HCT116 (cell line): ENCODE measurements at places on chromosomes 4 and X.

- no peak for DNase-seq
These were observed 436.1 kb downstream of the PCDH7 start for GRCh38 chr4:31156221-31156620.

GRCh38 chrX:75038925-75039324 lies 113.7 kb upstream of the NEXMIF start:
- peak; percentile 8 for DNase-seq

DNA sequence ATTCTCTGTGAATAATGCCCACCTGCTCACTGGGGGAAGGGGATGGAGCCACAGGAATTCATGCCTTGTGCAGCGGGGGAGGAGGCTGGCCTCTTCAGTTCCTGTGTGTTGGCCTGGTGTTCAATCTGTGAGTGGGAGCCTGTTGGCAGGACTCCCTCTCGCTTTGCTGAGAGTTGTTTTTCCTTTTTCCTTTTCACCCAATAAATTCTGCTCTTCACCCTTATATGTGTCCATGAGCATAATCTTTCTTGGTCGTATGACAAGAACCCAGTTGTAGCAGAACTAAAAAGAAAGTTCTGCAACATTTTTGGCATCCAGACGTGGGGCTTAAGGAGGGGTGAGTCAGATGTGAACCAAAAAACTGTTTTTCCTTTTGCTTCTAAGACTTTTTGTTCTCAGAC lies 235.2 kb upstream of the HDX start:
- no peak for DNase-seq

- DNase-seq = peak; percentile 51
These were observed 47.9 kb upstream of the RGN start for GRCh38 chrX:47030339-47030738.

GRCh38 chr4:27000820-27001219 lies 140.2 kb downstream of the STIM2 start:
- no peak for DNase-seq

GRCh38 chr4:145177511-145177905 lies 2.9 kb downstream of the OTUD4 start:
- DNase-seq = no peak

- no peak for DNase-seq
These were observed 78.8 kb downstream of the TMEM47 start for GRCh38 chrX:34578237-34578636.

DNA sequence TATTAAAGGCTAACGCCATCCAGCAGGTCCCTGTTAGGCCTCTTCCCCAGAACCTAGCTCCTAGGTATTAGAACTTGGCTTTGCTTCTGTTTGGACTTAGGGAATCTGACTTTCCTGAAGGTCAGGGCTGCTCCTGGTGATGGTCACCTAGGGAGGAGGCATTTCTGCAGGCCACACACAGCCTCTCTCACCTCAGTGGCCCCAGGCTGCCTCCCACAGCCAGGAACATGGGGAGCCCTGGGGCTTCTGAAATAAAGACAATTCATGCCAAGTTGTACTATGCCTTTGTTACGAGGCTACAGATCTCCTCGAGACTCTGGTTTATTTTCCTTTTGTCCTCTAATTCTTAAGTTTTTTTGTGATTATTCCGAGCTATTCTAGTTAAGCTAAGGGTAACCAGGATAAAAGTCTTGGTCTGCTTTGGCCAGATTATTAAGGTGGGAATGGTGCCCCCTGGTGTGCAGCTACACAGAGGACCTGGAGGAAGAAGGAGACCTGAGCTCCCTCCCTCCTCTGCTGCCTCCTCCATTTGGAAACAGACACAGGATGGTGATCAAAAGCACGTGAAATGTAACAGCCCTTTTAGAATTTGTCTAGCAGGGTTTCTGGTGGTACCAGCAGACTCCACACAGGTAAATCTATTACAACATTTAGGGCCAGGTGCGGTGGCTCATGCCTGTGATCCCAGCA lies 131.0 kb downstream of the DCLK2 start:
- peak; percentile 49 for DNase-seq

DNA sequence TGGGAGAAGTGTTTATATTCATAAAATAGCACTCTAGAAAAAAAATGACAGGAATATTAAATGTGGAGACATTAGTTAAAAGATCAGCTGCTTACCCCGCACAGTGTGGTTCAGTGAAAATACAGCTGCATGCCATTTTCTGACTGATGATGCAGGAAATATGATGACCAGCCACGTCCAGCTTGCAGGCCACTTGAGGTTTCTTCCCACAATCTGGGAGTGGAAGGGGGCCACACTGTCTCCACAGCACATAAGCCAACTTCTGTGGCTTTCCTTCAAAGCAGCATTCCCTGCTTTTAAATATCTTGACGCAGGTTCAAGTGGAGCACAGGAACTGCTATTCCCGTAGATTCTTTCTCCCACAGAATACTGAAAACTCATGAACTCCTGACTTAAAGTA lies 173.4 kb upstream of the GALNT7 start:
- no peak for DNase-seq

DNA sequence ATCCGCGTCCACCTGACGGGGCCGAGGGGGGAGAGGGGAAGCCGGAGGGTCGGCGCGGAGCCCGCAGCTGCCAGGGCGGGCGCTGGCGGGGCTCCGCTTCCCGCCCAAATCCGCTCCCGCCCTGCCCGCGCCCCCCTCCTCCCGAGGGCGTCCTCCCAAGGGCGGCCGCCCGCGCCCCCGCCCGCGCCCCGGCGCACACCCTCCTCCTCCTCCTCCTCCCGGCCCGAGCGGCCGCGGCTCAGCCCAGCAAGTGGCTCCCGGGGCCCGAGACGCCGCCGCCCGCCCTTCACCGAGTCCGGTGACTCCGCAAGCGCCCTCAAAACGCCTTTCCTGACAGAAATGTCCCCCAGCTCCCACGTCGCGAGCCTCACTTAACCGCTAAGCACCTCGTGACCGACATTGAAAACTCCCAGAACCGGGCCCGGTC lies 487 bp downstream of the HMGB2 start:
- DNase-seq = no peak

GRCh38 chrX:1506916-1507315 lies 30.1 kb downstream of the P2RY8 start:
- no peak for DNase-seq

DNA sequence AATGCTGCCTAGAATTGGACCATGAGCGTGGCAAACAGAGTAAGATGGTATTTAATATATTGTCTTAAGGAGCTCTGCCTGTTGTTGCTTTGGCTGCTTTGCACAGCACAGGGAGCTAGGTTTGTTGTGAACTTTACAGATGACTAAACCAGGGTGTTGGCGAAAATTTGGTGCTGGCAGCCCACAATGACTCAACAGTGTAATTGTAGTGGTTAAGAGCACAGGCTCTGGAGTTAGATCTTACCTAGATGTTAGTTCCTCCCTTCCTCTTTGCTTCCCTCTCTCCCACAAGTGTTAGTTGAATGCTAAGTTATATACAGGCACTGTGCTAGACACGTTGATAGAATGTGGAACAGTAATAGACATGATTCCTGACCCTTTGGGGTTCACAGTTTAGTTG lies 128.9 kb upstream of the TRPC5 start:
- DNase-seq = no peak

GRCh38 chrX:151458824-151459223 lies 61.8 kb downstream of the VMA21 start:
- DNase-seq = no peak

DNA sequence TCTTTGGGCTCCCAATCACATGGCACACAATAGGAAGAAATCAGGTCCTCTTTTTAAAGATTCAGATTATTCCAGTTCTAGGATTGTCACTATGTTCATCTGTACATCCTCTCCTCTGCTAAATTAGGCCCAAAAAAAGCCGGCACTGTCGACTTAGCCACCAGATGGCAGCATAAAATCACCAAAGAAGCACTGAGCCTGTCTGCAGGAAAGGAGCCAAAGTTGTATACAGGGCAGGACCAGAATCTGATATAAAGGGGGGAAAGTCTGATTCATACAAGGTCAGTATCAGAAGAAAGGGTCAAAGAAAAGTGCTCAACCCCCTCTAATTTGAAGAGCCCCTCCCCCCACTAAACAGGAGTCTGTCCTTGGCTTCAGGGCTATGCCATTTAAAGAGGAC lies 292.5 kb downstream of the CHIC1 start:
- peak; percentile 28 for DNase-seq

- DNase-seq = peak; percentile 46
These were observed 58.5 kb downstream of the TSC22D3 start for GRCh38 chrX:107716816-107717700.

DNA sequence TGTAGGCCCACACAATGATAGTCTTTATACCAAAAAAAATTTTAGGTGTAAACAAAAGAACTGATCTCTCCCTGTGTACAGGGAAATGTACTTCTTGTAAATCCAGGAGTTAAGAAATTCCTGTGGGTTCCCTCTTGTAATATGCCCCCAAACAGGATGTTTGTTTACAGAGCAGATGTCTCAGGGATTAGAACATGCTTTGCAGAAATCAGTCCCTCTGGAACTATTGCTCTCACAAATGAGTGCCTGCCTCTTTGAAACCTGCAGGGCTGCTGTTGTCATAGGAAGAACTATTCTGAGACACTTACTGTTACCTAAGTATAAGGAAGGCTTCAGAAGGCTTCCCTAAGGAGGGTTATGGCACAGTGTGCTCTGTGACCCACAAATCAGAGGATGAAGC lies 35.6 kb downstream of the PAK3 start:
- no peak for DNase-seq

GRCh38 chrX:107384397-107385105 lies 64.9 kb upstream of the FRMPD3 start:
- DNase-seq = no peak

DNA sequence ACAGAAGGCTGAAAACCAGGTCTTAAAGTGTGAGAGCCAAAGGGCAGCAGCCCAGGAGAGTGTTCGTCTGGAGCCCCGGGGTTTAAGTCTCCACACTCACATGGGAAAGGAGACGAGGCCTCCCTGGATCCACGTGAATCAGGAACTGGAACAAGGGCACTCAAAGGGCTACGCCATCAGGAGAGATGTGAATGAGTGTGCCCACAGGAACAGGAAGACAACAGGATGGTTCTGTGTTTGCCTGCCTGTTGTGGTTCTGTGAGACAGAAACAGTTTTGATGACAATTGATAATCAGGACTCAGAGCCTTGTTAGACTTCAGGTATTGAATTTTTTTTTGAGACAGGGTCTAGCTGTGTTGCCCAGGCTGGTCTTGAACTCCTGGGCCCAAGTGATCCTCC lies 4.9 kb upstream of the CTBP1 start:
- no peak for DNase-seq

- DNase-seq = no peak
These were observed 34.7 kb upstream of the SPON2 start for GRCh38 chr4:1207157-1207470.

DNA sequence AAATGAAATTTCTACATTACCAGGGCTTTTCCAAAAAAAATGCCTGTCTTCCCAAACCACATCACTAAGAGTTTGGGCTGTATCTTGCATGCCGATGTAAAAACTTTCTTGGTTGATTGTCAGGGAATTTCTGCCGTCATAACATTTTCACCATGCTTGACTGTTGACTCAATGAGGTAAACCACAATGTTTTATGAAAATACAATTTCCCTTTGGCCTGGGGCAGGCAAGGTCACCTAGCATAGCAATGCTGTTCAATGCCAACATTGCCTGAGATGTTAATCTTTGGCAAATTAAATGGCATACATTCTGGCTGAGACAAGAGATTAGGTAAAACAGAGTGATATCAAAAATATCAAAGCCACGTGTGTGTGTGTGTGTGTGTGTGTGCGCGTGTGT lies 137.1 kb upstream of the TBL1X start:
- no peak for DNase-seq

DNA sequence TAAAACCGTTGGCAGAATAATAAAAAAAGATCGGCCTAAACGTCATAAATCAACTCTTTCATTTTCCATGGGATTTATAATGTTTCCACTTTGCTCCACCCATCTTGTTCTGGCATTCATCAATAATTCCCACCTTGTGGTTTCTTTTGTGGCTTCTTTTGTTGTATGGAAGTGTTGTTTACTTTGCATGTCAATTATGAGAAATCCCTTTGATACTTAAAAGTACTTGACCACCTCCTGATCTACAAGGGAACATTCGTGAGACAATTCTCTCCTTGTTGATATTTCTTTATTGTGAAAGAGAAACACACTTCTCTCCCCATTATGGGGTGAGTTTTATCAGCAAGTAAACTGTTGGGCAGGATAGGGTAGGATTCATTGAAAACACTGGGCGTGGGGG lies 2.8 kb downstream of the AMELX start:
- DNase-seq = no peak

DNA sequence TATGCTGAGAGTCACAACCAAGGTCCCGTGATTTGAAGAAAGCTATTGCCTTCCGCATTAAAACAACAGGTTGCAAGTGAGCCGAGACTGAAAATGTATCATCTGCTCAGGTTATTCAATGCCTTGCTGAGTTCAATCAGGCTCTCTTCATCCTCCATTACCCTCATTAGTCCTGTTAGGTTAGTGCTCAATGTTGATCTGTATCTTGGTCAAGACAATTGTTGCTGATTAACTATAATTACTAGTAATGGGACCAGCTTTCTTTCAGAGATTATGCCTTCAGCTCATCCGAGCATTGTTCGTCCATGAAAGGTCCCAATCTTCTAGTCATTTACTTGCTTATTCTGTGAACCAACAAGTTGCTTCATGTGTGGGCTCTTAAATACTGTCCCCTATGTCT lies 534.6 kb upstream of the FAM241A start:
- no peak for DNase-seq
